ENCODE measurements at places on chromosomes 1 and 21. TPM values are rescaled to one million over a fixed set of nuclear protein-coding genes. Genes with fewer than 3 reads are reported as not detected.
A peak's percentile ranks its signal among the peaks of the same experiment; 100 is the strongest.

The RBP7 gene
- total RNA-seq = 25.7 TPM

The MTARC2 gene
- 39.3 TPM for total RNA-seq

DNA sequence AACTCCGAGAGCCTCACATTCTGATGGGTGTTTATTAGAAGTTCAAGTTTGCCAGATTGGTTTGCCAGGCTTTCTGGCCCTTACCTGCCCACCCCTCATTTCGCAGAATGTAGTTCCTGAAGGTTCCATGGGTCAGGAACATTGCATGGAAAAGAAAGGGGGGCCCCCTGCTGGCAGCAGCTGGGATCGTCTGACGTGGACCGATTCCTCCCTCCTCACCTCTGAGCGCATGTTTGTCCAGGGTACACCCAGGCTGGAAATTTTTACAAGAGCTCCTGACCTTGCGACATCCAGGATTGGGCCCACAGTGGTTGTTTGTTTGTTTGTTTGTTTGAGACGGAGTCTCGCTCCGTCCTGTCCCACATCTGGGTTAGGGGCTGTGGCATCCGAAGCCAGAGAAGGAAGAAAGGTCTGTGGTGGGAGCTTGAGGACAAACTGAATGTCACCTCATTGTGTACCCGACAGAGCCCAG lies 126.0 kb upstream of the TMEM51 start:
- DNase-seq = peak; percentile 42

The IGSF3 gene
- 3.6 TPM for total RNA-seq

- DNase-seq = no peak
Measured at GRCh38 chr1:167268347-167268787, 47.7 kb downstream of the POU2F1 start.

- DNase-seq = no peak
Measured at GRCh38 chr1:21930080-21930571, 7.0 kb downstream of the HSPG2 start.

DNA sequence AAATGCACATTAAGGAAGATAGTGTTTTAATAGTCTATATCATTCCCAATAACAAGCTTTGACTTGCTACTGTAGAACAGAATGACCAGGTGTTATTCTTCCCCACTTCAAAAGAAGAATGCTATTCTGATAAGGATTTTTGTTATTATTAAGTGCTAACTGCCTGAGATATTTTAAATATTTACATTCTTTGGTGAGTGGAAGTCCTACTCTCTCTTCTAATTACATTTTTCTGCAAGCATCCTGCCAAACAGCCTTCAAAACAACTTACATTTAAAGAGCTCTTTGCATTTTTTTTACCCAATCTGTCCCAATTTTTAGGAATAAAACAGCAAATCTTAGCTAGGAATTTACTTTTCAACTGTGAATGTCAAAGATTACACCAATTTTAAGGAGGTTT lies 23.5 kb upstream of the SYDE2 start:
- DNase-seq = no peak

The PLA2G5 gene
- total RNA-seq = 0.87 TPM

DNA sequence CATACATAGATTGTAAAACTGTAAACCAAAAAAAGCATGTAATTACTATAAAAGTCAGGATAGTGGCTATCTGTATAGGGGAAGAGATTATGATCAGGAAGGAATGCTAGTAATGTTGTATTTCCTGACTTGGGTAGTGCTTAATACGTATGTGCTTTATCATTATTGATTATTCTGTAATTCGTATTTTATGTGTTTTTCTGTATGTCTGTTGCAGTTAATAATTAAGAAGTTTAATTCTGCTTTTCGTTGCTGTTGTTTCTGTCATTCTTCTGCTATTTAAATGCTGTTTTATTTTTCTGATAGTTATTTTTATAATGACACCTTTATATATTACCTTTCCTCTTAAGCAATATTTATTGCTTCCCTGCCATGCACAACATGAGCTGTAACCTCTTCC lies 29.3 kb upstream of the TRIM33 start:
- DNase-seq = no peak

GRCh38 chr1:181081395-181081794 lies 7.1 kb upstream of the IER5 start:
- no peak for DNase-seq

The DPH5 gene
- total RNA-seq = 14.0 TPM

DNA sequence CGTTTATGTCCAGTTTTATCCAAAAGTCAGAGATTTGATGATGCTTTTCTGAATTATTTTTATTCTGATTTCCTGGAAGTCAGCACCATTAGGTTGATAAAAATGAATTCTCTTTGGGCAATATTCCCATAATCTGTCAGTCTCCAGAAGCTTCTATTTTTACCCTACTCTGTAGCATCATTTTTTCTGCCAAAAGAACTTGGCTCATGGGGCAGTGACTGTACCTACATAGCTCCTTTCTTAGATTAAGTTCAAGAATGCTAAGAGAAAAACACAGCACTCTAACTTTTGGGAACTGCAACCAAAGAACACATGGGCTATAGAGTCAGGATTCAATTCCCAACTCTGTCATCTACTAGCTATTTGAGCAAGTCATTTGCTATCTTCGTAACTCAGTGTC lies 152.9 kb downstream of the BARHL2 start:
- no peak for DNase-seq

The ERVH48-1 gene
- not detected for total RNA-seq

DNA sequence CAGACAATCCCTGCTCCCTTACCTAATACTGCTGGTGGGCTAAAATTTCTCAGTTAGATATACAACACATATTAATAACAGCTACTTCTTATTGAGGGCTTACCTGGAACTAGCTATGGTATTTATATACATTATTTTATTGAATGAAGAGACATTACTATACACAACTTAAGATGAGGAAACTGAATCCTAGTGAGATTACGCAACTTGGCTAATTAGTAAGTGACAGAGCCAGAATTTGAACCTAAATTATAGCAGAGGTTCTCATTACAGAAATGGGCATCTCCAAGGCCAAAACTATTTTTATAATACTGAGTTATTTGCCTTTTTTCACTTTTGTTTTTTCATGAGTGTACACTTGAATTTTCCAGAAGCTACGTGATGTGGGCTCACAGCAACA lies 44.5 kb upstream of the SMYD2 start:
- DNase-seq = no peak

DNA sequence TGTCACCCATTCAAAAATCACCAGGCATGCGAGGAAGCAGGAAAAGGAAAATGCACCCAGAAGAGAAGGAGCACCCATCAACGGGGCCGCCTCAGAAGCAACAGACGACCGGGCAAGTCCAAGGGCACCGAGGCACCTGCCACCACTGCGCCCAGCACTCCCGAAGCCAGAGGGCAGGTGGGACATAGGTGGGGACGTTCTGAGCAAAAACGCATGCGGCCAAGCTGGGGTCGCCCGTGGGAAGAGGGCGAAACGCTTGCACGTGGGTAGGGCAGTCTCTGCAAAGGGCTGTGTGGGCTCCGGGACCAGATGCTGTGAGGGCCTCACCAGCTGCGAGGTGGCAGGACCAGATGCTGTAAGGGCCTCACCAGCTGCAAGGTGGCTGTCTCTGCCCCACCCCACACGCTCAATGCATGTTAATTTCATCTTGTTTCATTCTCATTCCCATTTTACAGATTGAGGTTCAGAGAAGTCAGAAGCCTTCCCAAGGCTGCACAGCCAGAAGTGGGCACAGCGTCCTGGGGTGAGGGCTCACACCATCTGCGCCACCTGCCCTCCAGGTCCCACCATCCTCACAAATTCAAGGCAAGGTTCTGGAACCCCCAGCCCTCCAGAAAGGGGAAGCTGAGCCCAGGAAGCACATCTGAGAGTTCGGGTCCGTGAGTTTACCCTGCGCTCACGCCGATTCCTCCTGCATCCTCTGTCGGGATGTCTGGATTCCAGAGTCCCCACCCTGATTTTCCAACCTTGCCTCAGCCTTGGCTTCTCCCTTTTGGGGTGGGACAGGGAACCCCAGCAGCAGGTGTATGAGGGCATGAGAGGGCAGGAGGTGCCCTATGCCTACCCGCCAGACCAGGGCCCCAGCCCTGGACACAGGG lies 8.2 kb upstream of the SAMD11 start:
- no peak for DNase-seq

The RCAN3 gene
- 7.6 TPM for total RNA-seq

DNA sequence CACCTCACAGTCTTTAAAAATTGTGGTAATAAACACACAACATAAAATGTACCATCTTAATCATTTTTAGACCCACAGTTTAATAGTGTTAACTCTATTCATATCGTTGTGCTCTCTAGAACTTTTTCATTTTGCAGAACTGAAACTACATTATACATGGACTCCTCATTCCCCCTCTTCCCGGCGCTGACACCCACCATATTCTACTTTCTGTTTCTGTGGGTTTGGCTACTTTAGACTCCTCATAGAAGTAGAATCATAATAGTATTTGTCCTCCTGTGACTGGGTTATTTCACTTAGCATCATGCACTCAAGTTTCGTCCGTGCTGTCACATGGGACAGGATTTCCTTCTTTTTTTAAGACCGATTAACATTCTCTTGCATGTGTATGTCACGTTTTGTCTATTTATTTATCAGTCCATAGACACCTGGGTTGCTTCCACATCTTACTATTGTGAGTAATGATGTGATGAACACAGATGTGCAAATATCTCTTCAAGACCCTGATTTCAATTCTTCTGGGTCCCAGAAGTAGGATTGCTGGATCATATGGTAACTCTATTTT lies 62.9 kb upstream of the TMPRSS2 start:
- no peak for DNase-seq

DNA sequence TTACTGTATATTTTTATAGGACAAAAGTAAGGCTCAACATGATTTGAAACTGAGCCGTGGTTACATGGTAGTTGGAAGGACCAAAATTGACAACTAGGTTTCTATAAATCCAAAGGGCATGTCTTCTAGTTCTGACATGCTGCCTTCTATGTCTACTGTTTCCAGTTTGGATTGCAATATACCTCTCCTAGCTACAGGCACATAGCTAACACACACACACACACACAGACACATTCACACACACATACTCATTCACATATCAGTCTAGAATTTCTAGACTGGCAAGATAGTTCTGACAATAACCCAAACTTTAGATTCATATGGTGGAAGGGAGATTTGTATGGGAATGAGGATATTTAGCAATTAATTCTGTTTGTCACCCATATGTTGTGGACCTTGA lies 544.8 kb upstream of the CAMK1G start:
- no peak for DNase-seq

DNA sequence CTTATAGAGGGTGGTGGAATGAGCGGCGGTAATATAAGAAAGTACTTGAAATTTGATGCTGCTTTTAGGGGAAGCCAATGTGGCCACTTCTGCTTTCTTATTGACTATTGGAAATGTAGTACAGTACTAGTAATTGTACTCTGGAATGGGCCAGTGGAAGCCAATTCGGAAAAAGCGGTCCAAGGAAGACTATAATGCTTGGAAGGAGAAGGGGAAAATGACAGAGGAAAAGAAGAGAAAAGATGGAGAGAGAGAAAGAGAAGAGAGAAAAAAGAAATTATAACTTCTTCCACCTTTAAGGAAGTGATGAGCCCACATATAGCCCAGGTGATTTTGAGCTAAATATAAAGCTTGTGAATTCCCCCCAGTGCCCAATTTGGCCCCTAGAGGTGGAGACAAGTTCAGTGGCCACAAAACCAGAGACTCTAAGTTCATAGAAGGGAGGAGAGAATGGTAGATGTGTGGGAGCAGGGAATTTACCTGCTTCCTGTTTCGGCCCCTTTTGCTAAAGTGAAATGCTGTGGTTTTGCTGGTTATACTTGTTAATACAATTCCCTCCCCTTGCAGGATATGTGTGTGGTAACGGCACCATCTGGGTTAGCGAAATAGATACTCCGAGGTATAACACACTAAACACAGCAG lies 35.7 kb upstream of the DUSP10 start:
- DNase-seq = no peak

DNA sequence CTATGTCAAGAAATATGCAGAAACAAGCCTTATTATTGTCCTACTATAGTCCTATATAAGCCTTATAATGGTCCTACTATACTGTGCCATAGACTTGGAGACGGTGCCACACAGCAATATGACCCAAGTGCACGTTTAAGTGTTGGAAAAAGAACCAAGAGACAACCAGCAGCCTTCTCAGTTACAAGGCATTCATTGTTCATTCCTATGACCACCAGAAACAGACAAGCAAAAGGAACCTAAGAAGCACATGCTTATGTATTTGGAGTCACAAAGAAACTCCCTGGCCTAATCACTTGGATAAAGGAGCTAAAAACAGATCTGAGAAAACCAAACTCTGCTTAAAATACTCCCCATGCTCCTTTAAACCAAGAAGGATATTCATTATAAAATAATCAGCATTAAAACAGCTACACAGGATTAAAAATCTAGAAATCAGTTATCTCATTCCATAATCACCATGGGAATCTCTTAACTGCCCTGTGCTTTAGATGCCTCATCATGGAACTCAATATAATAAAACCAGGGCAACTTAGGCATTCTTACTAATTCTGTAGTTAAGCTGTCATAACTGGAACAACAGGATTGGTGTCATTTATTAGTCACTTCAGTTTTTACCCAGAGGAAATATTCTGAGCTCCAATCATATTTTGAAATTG lies 7.0 kb downstream of the COLGALT2 start:
- no peak for DNase-seq

- no peak for DNase-seq
Measured at GRCh38 chr1:197660389-197660788, 114.9 kb downstream of the DENND1B start.

DNA sequence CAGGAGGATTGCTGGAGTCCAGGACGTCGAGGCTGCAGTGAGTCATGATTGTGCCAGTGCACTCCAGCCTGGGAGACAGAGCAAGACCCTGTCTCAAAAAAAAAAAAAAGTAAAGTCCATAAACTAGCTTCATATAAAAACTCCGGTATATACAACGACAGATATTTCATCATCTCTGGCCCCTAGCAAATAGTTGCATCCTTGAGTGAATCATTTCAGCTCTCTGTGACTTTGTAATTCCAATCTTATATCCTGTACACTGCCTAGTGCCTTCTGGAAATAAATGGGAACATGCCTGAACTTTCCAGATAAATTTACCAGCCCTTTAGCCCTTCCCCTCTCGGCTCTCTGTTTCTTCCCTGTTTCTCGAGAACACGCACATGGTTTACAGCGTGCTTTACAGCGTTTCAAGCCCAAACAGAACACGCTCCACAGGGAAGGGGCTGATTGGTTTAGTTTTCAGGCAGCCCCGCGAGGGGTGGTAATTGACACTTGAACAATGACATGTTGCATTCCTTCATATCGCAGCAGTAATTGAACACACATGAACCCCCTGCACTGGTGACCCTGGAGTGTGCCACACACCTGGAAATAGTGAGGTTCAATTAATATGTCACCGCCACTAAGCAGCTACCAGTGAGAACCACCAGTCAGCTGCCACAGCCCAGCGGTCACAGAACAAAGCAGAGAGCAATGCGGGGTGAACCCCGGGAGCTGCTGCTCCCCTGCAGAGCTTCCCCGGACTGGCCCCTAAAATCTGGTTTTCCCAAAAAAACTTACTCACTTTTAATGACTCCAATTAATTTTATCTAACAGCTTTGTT lies 35.7 kb upstream of the SIM2 start:
- no peak for DNase-seq

The LYSMD1 gene
- 16.5 TPM for total RNA-seq

The ATAD3C gene
- total RNA-seq = 2.0 TPM

DNA sequence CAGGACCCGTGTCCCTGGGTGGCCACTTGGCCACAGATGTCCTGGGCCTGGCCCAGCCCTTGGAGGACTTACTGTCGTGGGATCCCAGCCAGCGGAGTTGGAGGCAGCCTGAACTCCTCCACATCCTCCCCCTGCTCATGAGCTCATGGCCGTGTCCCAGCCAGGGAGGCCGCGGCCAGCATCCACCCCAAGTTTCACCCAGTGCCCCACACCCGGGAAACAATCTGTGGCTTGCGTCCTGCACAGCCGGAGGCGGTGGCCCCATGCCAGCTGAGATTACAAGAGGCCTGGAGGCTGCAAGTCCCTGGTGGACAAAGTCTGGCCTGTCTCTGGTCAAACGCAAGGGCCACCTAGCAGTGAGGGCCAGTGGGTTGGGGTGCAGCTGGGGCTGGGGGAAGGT lies 27.5 kb upstream of the TMEM52 start:
- no peak for DNase-seq

Data from tibial nerve (tissue), 4 donors.